ENCODE measurements at places on chromosomes 12 and 14.

- no peak for DNase-seq
These were observed 78.4 kb upstream of the MAX start for GRCh38 chr14:65180725-65181025.

DNA sequence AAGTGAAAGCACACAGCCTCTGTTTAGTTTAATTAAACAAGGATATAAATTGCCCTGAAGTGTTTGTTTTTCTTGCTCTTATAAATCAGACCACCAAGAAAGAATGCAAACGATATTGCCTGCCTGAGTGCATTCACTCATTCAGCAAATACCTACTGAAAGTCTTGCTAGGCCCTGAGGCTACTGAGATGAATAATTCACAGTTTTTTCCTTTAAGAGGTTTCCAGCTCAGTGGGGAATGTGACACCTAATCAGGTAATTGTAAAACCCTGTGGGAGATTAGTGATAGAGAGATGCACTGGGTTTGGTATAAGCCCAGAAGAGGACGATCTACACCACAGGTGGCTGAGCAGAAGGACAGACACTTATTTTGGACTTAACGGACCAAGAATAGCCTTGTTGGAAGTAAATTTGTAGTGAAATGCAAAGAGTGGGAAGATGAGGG is 151.4 kb downstream of the SLC35F4 start:
- DNase-seq = no peak

GRCh38 chr14:104108570-104109541 is 23.4 kb downstream of the ASPG start:
- no peak for DNase-seq

- no peak for DNase-seq
These were observed 8.7 kb upstream of the TCL1A start for GRCh38 chr14:95722525-95723190.

- peak; percentile 71 for DNase-seq
These were observed 2.7 kb upstream of the TRAF3 start for GRCh38 chr14:102774391-102775153.

GRCh38 chr12:116381744-116382685 is 104.5 kb upstream of the MED13L start:
- no peak for DNase-seq

Measured in hematopoietic multipotent progenitor cell treated with erythropoietin and hydrocortisone succinate and interleukin-3 and kit ligand, for 8 days (in vitro differentiated cells).